Esophagus mucosa (tissue), 1 donor: ENCODE measurements at places on chromosomes 1 and 21. TPM values are rescaled to one million over a fixed set of nuclear protein-coding genes. Genes with fewer than 3 reads are reported as not detected.

Gene OLFM3
- total RNA-seq = not detected

GRCh38 chr1:208008534-208008933, 97.6 kb upstream of the CD34 start:
- ATAC-seq = no peak

DNA sequence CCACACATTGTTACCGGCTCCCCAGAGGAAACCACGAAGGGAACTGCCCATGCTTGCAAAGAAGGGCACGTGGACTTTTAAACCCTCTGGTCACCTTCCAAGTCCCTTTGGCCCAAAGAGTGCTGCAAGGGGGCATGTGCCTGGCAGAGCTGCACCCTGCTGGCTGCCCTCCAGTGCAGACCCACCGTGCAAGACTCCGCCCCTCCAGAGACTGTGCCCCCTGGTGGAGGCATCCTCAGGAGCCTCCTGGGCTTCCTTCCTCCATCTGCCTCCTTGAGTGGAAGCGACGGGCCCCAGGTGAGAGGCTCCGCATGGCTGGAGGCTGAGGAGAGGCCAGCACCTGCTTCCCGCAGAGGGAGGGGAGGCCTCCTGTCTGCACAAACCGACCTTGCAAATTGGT, 100.6 kb downstream of the CRYAA start:
- ATAC-seq = no peak

Gene OR4F16
- not detected for total RNA-seq
